Type B pancreatic cell (in vitro differentiated cells): ENCODE measurements at places on chromosomes 11 and 22.

GRCh38 chr11:73361953-73362776 is 14.0 kb upstream of the RELT start:
- DNase-seq, result no peak
- peaks cover 15% of the 10 kb centered on the region for H3K36me3 ChIP-seq
- H3K27me3 ChIP-seq, result no peaks in the 10 kb centered on the region
- no peak overlapping the region for H3K27ac ChIP-seq
- H3K4me1 ChIP-seq, result peaks cover 4% of the 10 kb centered on the region

- no peak overlapping the region for H3K27ac ChIP-seq
- H3K4me1 ChIP-seq, result peaks cover 9% of the 10 kb centered on the region
- H3K36me3 ChIP-seq, result peaks cover 8% of the 10 kb centered on the region
- DNase-seq, result no peak
Observed at GRCh38 chr22:50446708-50447575, 27.9 kb downstream of the SBF1 start.

GRCh38 chr22:43222262-43222661 is 35.3 kb upstream of the TTLL12 start:
- H3K4me1 ChIP-seq, result peaks cover 20% of the 10 kb centered on the region
- no peak overlapping the region for H3K4me3 ChIP-seq
- peaks cover 2% of the 10 kb centered on the region for H3K36me3 ChIP-seq
- no peak for DNase-seq
- no peak overlapping the region for H3K27ac ChIP-seq

DNA sequence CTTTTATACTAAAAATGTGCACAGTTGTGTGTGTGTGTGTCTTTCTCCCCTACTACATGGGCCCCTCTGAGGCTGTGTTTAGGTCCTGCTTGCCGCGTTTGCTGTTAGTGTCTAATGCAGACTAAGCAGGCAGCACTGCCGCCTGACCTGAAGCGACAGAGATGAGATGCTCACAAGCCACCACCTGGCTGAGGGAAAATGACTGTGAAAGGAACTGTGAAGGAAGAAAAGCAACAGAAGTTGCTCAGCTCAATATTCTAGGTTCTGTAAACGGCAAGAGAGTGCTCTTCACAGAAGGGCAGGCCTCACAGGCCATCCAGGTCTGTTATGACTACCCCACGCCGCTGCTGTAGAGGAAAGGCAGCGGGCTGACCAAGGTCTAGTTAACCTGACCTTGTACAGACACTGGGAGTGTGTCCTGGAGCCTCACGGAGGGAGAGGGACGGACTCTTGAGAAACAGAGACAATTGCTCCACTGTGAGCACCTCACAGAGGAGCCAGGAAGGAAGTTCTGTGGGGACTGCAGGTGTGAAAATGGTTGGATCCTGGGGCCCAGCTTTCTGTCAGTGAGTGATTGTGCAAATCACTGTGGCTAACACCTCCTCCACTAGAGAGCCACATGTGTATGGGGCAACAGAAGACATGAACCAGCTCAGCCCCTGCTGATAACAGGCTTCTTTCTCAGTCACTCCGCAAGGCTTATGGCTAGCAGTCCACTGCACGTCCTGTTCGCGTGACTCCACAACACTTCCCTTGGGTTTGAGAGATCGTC is 31.3 kb upstream of the YPEL1 start:
- H3K27ac ChIP-seq, result no peak overlapping the region
- H3K4me3 ChIP-seq, result no peak overlapping the region
- DNase-seq, result no peak
- H3K27me3 ChIP-seq, result no peaks in the 10 kb centered on the region
- peaks cover 26% of the 10 kb centered on the region for H3K36me3 ChIP-seq
- H3K4me1 ChIP-seq, result no peaks in the 10 kb centered on the region

- H3K27me3 ChIP-seq, result peaks cover 22% of the 10 kb centered on the region
- peaks cover 12% of the 10 kb centered on the region for H3K4me1 ChIP-seq
- H3K36me3 ChIP-seq, result no peaks in the 10 kb centered on the region
Observed at GRCh38 chr11:79488286-79488685, 47.5 kb upstream of the TENM4 start.

- H3K36me3 ChIP-seq, result no peaks in the 10 kb centered on the region
- DNase-seq, result no peak
- H3K27ac ChIP-seq, result no peak overlapping the region
- no peaks in the 10 kb centered on the region for H3K27me3 ChIP-seq
Observed at GRCh38 chr11:88428959-88429358, 91.4 kb upstream of the CTSC start.

DNA sequence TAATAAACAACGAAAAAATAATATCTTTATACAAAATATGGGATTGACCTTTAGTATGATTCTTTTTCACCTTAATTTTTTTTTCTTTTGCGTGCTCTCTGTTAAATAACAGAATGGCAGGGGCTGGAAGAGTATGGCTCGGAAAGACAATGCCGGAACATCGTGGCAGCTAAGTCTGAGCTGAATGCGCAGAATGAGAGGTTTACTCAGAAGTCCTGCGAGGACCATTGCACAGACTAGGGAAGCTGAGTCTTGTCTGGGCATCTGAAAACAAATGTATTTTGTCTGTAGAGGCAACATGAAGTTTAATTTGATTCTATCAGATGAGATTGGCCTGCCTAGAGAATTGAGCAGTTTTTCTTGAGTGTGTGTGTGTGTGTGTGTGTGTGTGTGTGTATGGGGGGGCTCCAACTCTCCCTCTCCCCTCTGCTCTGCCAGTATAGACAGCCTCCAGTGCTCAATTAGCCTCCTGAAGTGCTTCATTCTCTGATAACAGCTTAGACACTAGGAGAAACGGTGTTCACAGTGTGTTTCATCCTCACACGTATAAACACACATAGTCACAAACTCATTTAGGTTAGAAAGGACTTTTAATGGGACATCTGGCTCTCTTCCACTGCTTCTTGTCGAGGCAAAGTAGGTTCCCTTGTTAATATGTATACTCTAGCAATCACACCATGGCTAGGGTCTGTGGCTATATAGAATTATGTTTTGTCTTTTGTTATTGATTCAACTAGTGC is 244.3 kb upstream of the SORL1-AS1 start:
- no peaks in the 10 kb centered on the region for H3K36me3 ChIP-seq
- no peak overlapping the region for H3K27ac ChIP-seq
- peaks cover 28% of the 10 kb centered on the region for H3K4me1 ChIP-seq
- DNase-seq, result no peak
- H3K4me3 ChIP-seq, result no peak overlapping the region

DNA sequence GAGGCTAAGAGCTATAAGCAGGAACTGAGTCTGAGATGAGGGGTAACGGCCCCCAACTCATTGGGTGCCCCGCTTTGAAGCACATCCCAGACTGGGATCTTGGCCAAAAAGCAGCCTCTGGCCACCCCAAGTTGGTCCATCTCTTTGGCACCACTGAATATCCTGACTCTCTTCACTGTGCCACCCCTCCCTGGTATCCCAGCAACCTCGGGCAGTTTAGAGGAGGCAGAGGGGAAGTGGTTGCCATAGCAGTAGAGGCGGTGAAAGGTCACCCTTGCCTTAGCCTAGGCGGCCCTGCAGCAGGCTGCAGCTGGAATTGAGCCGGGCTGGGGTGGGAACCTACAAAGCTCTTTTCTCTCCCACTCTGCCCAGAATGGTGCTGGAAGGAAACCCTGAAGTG is 1.1 kb downstream of the PELI3 start:
- H3K27ac ChIP-seq, result peak overlapping the region; percentile 67
- no peaks in the 10 kb centered on the region for H3K36me3 ChIP-seq
- H3K4me3 ChIP-seq, result peak overlapping the region; percentile 93
- DNase-seq, result no peak
- H3K4me1 ChIP-seq, result peaks cover 15% of the 10 kb centered on the region

GRCh38 chr22:49427341-49427740 is 400.3 kb downstream of the BRD1 start:
- no peaks in the 10 kb centered on the region for H3K36me3 ChIP-seq
- no peak overlapping the region for H3K4me3 ChIP-seq
- no peaks in the 10 kb centered on the region for H3K4me1 ChIP-seq
- peaks cover 75% of the 10 kb centered on the region for H3K27me3 ChIP-seq
- H3K27ac ChIP-seq, result no peak overlapping the region

DNA sequence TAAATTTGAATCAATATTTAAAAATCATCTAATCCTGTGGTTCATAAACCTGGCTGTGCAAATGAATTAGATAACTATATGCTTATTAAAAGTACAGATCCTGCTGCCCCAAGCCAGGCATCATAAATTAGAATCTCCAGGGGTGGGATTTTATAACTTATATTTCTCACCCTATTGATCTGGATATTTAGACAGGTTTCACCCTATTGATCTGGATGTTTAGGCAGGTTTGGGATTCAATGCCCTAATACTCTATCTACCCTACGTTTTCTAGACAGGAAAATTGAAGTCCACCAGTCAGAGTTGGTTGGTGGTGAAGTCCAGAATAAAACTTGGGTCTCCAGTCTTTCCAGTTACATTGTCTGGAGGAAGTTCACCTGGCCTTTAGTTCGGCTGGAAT is 2.6 kb downstream of the OR8B8 start:
- H3K4me3 ChIP-seq, result no peak overlapping the region
- H3K27me3 ChIP-seq, result peaks cover 23% of the 10 kb centered on the region
- H3K36me3 ChIP-seq, result no peaks in the 10 kb centered on the region
- DNase-seq, result no peak
- H3K27ac ChIP-seq, result no peak overlapping the region

- no peaks in the 10 kb centered on the region for H3K4me1 ChIP-seq
- no peak overlapping the region for H3K4me3 ChIP-seq
- no peak overlapping the region for H3K27ac ChIP-seq
Observed at GRCh38 chr22:28474330-28474729, 205.3 kb downstream of the TTC28 start.

- H3K27ac ChIP-seq, result no peak overlapping the region
- no peaks in the 10 kb centered on the region for H3K36me3 ChIP-seq
- H3K4me1 ChIP-seq, result no peaks in the 10 kb centered on the region
Observed at GRCh38 chr11:7077101-7077500, 11.7 kb upstream of the RBMXL2 start.
